ENCODE measurements at places on chromosomes 3 and 15.

GRCh38 chr3:148178503-148178902 lies 519.2 kb upstream of the AGTR1 start:
- DNase-seq = no peak

- DNase-seq = no peak
Observed at GRCh38 chr15:52343831-52344230, 48.2 kb upstream of the MYO5C start.

DNA sequence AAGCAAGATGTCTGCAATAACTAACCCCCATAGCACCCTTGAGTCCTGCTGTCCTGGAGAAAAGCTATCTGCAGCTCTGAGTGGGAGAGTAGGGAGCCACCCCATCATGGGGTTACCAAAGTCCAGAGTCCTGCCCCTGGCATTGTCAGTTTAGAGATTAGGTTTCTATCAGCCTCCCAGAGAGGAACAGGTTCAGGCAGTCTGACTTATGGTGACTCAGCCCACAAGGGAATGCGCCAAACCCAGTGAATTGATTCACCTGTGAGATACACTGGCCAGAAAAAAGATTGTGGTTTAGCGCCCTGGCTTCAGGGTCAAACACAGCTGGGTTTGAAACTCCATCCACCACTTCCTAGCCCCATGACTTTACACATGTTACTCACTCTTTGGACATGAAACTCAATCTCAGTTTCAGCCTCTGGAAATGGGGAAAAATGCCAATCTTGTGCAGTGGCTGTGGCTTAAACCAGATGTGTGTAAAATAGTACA lies 263.6 kb upstream of the HES1 start:
- peak; percentile 72 for DNase-seq

DNA sequence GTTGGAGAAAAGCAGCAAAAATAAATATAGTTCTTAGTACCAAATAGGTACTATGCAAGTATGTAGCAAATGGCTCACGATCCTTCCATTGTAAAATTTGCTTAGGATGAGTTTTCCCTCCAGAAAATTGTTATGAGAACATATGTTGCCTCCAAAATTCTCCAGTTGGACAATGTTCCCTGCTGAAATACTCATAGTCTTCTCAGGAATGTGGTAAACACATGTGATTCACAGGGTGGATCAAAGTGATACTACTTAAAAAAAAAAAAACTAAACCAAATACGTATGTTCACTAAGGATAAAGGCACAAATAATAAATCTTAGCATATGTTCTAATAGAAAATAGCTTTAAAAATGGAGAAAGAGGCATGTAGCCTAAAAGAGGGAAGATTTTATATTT lies 84.3 kb upstream of the ZNF385D start:
- DNase-seq = no peak

GRCh38 chr3:173109143-173109542 lies 31.9 kb downstream of the SPATA16 start:
- DNase-seq = no peak

DNA sequence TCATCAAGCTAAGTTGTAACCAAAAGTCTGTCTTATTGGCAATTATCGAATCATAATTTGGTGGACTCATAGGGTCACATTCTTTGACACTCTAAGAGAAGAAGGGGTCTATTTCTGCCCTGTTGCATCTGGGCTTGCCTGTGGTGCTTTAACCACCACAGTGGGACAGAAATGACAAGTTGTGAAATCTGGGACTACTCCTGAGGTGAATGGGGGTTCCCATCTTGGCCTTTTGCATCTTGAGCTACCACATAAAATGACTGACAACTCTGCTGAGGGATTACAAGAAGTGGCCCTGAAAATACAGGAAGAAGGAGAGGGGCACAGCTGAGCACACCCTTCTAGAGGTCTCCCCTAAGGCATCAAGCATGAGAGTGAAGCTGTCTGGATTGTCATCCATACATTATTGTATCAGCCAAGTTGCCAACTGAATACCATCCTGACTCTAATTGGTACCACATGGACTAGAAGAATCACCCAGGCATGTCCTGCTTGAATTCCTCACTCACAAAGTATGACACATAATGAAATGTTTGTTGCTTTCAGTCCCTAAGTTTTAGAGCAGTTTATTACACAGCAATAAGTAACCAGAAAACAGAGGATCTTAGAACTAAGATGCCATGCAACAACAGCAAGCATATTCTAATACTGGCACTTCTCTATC lies 306.5 kb downstream of the ROBO1 start:
- DNase-seq = no peak

GRCh38 chr3:188000361-188000861 lies 153.5 kb upstream of the LPP start:
- DNase-seq = no peak

DNA sequence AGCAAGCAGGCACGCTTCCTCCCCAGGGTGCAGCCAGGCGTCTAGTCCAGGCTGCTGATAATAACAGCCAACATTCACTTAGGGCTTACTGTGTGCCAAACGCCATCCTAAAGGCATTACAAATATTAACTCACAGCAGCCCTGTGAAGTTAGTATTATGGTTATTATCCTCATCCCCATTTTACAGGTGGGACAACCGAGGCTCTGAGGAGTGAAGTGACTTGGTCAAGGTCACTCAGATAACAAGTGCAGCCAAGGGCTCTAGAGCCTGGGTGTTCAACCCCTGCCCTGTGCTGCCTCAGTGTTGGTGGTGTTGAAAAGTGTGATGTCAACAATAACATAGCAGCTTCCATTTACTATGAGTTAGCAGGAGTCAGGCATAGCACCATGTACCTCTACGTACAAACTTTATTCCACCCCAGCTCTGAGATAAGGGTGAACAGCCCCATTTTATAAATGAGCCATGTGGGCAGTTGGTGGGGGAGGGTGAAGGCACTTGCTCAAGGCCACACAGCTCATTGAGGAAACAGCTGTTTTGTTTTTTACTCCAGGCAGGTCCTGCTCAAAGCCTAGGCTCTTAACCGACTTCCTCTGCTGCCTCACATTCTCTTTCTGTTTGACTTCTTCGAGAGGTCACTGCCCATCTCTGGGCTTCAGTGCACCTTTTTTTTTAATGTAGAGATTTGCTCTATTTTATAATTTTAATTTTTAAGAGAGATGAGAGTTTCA lies 24.0 kb upstream of the TRH start:
- no peak for DNase-seq

GRCh38 chr3:158105119-158105709 lies 1.0 kb downstream of the SHOX2 start:
- DNase-seq = no peak

DNA sequence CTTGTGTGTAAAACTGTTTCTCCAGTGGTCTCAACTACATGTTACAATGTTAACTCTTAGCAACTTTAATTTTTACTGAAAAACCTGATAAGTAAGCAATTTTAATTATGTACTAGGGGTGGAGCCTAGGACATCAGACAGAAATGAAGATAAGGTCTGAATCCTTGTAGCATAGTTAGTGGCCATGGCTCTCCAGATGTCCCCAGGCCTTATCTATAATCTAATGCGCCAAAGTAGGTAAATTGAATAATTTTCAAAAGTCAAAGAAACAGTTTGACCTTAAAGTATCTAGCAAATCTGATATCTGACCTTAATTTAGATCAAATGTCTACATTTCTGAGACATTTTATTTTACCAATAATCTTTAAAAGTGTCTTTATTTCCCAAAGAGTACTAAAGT lies 8.2 kb downstream of the MAGEF1 start:
- no peak for DNase-seq

DNA sequence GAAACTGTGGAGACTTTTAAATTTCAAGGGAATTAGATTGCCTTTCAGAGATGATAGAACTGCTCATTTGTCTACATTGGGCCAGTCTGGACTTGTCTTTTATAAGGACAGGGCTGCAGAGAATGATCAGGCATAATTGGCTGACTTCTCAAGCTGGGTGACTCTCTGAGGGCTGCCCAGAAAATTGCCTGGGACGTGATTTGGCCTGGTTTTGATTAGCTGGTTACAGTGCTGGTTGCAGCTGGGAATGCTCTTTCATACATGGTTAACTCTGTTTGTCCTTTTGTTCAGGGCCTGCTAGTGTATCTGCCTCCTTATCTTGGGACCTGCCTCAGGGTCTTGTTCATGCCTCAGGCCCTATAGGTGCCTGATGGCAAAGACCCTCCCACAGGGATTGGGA lies 245.6 kb downstream of the CLSTN2 start:
- DNase-seq = no peak

GRCh38 chr3:52721002-52721729 lies 15.3 kb downstream of the SPCS1 start:
- no peak for DNase-seq

DNA sequence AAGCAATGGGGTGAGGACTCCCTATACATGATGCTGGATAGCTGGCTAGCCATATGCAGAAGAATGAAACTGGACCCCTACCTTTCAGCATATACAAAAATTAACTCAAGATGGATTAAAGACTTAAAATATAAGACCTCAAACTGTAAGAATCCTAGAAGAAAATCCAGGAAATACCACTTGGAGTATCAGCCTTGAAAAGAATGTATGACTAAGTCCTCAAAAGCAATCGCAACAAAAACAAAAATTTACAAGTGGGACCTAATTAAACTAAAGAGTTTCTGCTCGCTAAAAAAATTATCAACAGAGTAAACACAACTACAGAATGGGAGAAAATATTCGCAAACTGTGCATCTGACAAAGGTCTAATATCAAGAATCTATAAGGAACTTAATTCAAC lies 94.3 kb downstream of the XRN1 start:
- DNase-seq = no peak

GRCh38 chr3:107916171-107916570 lies 174.7 kb downstream of the CD47 start:
- DNase-seq = no peak

Measured in brain pericyte (primary cell).